Foreskin keratinocyte (primary cell): ENCODE measurements at places on chromosomes 5 and 9.

- no peak for DNase-seq
Measured at GRCh38 chr5:88769165-88769564, 113.8 kb downstream of the MEF2C start.

GRCh38 chr5:22965960-22966359, 112.8 kb upstream of the CDH12 start:
- no peak for DNase-seq

GRCh38 chr9:14159440-14160216, 154.3 kb downstream of the NFIB start:
- DNase-seq: no peak

- no peak for DNase-seq
Measured at GRCh38 chr9:125961072-125961471, 213.9 kb downstream of the PBX3 start.

GRCh38 chr5:36666274-36666673, 59.9 kb downstream of the SLC1A3 start:
- no peak for DNase-seq

DNA sequence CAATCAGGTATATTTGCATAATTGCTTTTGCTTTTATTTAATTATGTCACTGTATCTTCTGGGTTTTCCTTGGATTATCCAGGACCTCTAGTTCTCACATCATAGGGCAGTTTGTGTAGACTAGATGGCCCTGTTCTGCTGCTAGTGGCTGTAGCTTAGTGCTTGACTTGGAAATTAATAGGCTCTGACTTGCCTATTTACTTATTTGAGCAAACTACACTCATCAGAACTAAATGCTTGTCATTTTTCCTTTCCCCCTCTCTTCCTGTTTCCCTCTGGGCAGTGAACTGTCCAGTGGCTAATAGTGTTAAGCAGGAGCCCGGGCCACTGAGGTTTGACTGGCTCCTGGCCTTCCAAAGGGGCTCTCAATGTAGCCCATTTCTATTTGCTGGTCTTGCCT, 135.7 kb downstream of the MAN2A1 start:
- no peak for DNase-seq

- peak; percentile 42 for DNase-seq
Measured at GRCh38 chr9:125633116-125633745, 73.8 kb downstream of the MAPKAP1 start.

DNA sequence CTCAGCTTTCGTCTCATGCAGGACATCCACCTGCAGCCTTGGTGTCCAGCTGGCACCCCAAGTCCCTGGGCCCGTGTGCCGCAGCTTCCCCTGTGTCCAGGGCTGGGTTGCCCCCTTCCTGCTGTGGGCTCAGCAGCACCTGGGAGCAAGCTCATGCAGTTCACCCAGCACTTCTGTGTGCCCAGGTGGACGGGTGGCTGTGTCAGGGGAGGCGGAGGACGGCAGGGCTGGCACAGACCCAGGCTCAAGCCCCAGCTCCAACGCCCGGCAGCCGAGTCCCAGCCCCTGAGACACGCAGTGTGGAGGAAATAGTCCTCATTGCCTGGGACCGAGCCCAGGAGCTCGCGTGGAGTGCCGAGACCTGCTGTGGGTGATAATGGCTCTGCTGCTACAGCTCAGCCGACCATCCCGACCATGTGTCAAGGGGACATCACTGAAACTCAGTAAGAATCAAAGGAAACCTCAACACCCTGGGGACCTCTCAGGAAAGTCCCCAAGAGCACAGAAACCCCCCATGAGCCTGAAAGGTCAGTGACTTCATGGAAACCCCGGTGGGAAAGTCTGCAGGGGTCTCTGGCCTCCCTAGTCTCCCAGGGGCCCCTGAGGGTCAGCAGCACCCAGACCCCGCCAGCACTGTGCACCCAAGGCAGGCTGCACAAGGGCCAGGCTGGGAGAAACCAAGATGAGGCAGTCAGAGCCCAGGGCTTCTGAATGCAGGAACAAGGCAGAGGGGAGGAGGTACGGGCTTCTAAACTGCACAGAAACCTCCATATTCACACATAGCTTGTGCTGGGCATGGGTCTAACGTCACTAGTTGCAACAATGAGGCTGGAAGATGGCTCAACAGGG, 38.8 kb downstream of the LPCAT1 start:
- no peak for DNase-seq

- peak; percentile 80 for DNase-seq
Measured at GRCh38 chr5:140317859-140318258, 15.0 kb upstream of the PFDN1 start.

DNA sequence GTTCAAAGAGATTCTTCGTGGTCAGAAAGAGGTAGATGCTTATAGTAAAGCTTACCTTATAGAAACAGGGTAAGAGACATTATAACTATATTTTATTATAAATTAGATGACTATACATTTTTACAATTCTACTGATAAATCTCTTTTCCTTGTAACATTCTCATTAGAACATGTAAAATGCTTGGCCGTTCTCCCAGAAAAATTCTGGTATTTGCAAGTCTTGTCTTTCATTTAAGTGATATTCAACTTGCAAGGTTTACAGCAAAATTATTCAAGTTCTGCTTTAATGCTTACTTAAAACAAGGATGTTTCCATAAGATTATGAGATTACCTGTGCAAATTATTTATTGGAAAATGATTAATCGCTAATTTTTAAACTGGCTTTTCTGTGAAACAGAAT, 41.3 kb upstream of the CDH18 start:
- no peak for DNase-seq

DNA sequence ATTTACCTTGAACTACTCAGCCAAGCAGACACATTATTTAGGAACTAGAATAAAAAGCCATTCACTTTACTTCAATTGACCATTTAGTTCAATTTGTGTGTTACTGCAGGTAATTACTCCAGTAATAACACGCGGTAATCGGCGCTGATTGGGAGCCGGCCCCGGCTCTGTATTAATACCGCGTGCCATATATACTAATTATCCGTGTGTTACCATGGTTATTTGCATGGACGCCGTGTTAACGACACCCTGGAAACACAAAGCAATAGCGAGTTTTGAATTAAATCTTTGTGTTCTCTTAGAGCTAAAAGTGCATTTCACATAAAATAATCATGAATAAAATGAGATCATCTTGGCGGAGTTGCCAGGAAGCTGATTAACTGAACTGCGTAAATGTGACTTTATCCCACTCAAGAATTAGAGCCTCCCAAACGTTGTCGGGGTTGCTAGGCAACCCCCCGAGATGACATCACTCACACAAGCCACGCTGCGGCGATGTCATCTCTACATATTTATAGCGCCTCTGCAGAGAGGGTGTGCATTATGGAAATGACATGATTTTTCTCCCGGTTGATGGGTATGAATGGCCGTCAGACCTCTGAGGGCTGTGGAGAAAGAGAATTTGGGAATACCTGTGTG, 41.4 kb upstream of the RNU6ATAC start:
- no peak for DNase-seq

DNA sequence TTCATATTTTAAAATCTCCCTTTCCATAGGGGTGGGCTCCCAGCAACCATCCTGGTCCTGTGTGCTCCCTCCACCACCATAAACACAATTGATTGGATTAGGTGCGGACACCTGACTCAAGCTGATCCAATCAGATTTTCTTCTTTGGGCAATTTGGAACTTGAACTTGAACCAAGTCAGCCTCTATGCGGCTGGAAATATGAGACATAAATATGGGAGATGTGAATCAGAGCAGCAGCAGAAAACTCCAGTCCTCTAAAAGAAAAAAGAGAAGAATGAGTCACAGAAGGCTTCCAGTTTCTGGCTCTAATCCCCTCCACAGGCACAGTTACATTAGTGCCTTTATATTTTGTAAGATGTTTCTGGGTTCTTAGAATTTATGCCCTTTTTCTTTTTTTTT, 306.6 kb downstream of the MLLT3 start:
- peak; percentile 92 for DNase-seq

DNA sequence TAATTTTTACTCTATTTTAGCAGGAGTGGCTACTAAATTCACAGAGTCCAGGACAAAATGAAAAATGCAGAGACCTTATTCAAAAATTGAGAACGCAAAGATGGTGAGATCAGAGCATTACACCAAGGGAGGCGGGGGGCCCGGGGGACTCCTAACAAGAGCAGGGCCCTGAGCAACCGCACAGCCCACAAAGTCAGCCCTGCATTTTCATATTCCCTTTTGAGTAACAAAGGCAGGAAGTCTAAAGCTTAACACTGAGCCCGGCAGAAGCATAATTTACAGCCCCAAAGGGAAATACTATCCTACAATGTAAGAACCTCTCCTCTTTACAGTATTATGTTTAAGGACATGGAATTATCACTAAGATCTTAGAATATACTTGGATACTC, 69.4 kb downstream of the TLE1 start:
- no peak for DNase-seq

DNA sequence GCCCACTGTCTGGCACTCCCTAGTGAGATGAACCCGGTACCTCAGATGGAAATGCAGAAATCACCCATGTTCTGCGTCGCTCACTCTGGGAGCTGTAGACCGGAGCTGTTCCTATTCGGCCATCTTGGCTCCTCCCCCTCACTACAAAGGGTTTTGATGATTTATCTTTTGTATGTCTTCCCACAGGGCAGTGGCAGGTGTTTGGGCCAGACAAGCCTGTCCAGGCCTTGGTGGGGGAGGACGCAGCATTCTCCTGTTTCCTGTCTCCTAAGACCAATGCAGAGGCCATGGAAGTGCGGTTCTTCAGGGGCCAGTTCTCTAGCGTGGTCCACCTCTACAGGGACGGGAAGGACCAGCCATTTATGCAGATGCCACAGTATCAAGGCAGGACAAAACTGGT, 9.4 kb downstream of the BTNL8 start:
- no peak for DNase-seq

DNA sequence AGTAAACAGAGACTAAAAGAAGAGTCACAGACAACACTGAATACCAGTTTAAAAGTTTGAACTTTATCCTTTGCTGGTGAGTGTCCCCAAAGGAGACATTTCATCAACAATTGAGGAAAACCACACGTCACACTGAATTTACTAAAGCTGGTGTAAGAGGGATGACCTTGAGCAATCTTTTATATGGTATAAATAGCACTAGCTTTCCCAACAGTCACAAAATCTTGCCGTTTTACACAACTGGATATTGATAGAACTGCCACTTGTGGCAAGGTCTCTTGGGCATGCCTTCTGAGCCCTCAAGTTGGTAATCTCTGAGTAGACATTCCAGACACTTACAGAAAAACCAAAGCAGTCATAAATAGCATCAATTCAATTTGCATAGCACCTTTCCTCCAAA, 311.5 kb upstream of the TARS1 start:
- DNase-seq: no peak

GRCh38 chr9:70829591-70830265, 291.7 kb downstream of the TRPM3 start:
- no peak for DNase-seq

GRCh38 chr5:78373231-78373630, 12.8 kb downstream of the SCAMP1 start:
- DNase-seq: no peak

DNA sequence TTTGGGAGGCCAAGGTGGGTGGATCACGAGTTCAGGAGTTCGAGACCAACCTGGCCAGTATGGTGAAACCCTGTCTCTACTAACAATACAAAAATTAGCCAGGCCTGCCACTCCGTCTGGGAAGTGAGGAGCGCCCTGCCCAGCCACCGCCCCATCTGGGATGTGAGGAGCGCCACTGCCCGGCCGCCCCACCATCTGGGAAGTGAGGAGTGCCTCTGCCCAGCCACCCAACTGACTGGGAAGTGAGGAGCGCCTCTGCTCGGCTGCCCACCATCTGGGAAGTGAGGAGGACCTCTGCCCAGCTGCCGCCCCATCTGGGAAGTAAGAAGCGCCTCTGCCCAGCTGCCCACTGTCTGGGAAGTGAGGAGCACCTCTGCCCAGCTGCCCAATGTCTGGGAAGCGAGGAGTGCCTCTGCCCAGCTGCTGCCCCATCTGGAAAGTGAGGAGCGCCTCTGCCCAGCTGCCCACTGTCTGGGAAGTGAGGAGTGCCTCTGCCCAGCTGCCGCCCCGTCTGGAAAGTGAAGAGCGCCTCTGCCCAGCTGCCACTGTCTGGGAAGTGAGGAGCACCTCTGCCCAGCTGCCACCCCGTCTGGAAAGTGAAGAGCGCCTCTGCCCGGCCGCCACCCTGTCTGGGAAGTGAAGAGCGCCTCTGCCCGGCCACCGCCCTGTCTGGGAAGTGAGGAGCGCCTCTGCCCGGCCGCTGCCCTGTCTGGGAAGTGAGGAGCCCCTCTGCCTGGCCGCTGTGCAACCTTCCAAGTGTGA, 5.3 kb downstream of the ALDH7A1 start:
- no peak for DNase-seq

GRCh38 chr5:143354025-143354424, 49.5 kb downstream of the NR3C1 start:
- no peak for DNase-seq

DNA sequence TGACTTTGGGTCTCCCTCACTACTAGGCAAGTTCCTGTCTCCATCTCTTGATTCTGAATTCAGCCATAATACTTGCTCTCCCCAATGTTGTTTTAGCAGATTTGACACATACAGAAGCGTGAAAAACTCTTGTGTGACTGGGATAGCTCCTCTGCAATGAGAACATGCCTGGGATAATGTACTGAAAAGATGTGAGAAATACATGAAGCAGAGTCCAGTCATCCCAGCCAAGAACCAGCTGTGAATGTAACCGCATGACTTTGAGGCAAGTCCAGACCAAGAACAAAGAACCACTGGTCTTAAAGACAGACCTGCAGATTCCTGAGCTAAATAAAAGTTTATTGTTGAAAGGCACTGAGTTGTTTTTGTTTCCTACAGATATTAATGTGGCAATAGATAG, 135.0 kb downstream of the NMUR2 start:
- peak; percentile 67 for DNase-seq

- DNase-seq: no peak
Measured at GRCh38 chr9:16268067-16268881, 602.2 kb downstream of the BNC2 start.

GRCh38 chr5:128002425-128002824, 81.1 kb upstream of the SLC12A2 start:
- peak; percentile 96 for DNase-seq

DNA sequence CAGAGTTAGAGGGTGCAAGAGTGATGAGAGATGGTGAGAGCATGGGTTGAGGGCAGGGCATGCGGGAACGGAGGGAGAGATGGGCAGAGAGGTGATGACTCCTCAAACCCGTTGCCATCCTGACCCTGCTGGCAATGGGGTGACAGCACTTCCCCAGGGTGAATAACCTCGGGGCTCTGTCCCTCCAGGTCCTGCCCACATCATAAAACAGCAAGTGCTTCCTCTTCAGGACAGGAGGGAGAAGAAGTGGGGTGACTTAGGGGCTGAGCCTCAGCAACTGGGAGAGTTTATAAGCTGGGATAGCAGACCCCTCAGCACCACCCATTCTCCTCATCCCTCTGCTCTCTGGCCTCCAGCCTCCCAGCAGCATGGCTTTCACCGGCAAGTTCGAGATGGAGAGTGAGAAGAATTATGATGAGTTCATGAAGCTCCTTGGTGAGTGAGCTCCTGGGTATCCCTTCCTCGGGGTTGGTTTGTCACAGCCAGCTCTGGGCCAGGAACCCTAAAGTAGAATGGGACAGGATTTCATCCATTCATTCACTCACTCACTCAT, at the start of gene FABP6:
Gene FABP6, plus strand, starts transcription at position 317 of the 553 bp plus-strand sequence. Its CDS starts 52 bp downstream, at position 369.
- no peak for DNase-seq

GRCh38 chr5:35374584-35374983, 144.3 kb upstream of the PRLR start:
- no peak for DNase-seq

- DNase-seq: no peak
Measured at GRCh38 chr9:137787381-137787780, 90.2 kb upstream of the CACNA1B start.
